ENCODE measurements at places on chromosomes 11 and 22. TPM values are rescaled to one million over a fixed set of nuclear protein-coding genes. Genes with fewer than 3 reads are reported as not detected.

GRCh38 chr11:61488651-61489291 lies 19.8 kb upstream of the LRRC10B start:
- peak overlapping the region; percentile 44 for H3K4me3 ChIP-seq
- peak overlapping the region; percentile 58 for H3K27ac ChIP-seq
- no peak for DNase-seq
- H3K36me3 ChIP-seq = no peaks in the 10 kb centered on the region
- H3K4me1 ChIP-seq = peaks cover 16% of the 10 kb centered on the region

GRCh38 chr22:41498303-41498835 lies 29.5 kb downstream of the ACO2 start:
- no peak for DNase-seq
- H3K4me1 ChIP-seq = no peaks in the 10 kb centered on the region
- H3K36me3 ChIP-seq = no peaks in the 10 kb centered on the region
- H3K27me3 ChIP-seq = no peaks in the 10 kb centered on the region

The CCDC116 gene
- total RNA-seq = not detected

The ACR gene
- total RNA-seq = 0.21 TPM

The C22orf42 gene
- not detected for total RNA-seq
